ENCODE measurements at places on chromosomes 3 and 15. TPM values are rescaled to one million over a fixed set of nuclear protein-coding genes. Genes with fewer than 3 reads are reported as not detected.

DNA sequence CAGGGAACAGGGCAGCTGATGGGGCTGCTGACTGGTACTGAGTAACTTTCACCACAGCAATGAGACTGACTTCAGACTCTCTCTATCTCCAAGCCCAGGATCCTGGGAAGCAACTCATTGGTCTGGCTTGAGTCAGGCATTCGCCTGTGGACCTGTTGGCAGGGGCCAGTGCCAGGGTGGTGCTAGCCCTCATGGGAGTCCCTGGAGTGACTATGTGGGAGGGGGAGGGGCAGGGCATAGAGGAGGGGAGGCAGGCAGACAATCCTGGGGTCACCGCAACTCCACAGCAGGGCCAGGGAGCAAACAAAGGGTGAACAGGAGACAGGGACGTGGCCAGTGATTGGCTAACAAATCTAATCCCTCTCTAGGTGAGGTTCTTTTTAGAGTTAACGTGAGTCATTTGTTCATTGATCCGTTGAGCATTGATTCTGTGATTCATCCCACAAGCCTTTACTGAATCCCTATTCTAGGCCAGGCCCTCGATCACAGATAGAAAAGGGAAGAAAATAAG lies 71.8 kb downstream of the CEMIP start:
- DNase-seq: no peak

- no peak for DNase-seq
Measured at GRCh38 chr15:59591356-59591755, 20.2 kb upstream of the GCNT3 start.

- peak; percentile 34 for DNase-seq
Measured at GRCh38 chr3:18778598-18778997, 353.5 kb upstream of the SATB1 start.

DNA sequence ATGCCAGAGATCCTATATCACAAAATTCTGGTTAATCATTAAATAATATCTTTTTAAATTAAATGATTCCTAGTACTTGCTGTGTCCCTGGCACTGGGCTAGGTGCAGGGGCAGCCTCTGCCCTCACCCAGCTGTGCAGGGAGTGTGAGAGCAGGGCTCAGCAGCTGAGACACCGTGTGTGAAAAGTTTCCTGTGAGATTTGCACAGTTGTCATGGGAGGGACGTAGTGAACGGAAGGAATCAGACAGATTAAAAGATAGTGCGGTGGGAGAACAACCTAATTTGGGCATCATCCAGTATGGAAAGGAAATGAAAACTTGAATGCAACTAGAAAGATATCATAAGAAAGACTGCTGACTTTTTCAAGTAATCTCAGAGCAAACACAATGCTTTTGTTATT lies 204.1 kb downstream of the SSR3 start:
- DNase-seq: no peak

TMC3 gene
- not detected for total RNA-seq

DNA sequence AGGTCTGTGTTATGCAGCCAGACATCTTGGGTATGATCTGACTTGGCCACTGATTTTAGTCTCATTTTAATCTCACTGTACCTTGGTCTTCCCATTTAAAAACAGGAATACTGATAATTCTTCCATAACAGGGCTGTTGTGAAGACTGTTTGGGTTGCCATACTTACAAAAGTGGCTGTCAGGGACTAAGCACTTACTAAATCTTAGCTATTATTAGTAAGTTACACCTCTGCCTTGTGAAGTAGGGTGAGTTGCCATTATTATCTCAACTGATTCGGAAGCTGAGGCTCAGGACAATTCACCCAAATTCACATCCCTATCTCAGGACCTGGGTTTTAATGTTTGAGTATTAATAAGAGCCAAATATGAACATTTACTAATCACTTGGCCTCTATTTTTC lies 12.7 kb downstream of the ZNF385D start:
- DNase-seq: no peak

GRCh38 chr3:120218981-120219380 lies 66.0 kb downstream of the GPR156 start:
- no peak for DNase-seq

TMOD2 gene
- total RNA-seq: 3.7 TPM

DNA sequence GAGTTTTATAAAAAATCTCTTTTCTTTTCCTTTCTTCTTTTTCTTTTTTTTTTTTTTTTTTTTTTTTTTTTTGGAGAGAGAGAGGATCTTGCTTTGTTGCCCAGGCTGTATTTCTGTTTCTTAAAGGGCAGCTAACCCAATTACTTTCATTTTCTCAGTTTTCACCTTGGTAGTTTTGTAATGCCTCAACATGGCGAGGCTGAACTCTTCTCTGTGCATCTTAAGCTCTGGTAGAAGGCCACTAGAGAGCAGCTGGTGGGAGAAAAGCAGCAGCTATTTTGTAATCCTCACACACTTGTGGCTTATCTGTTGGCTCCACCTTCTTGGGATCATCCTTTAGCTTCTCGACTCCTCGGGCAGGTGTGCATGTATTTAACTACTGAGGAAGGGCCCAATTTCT lies 152.2 kb upstream of the MEIS2 start:
- no peak for DNase-seq

DNA sequence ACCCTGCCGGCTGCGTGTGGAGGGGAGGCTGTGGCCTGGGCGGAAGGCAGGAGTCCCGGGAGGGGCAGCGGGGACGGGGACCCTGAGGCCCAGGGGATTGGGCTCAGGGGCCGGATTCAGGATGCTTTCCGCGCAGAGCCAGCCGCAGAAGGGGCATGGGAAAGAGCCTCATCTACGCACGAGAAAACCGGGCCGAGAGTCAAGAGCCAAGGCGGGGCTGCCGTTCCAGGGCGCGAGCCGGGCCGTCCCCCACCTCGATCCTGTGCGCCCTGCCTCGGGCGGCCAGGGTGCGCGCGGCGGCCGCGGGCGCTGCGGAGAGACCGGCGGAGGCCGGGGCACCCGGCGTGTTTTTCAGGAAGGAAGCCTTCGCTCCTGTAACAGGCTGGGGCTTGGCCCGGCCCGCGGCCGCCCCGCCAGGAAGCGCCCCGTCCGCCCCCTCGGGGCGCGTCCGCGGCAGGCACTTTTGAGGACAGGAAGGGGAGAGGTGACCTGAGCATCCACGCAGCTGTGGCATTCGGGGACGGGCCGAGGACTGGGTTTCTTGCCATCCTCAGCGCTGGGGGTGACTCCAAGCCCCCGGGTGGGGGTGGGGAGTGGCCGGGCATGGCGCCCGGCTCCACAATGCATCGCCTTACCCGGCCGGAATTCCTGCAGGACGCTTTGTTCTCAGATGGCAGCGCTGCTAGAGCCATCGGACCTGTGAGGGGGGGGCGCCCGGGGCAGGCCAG lies 62.3 kb upstream of the GATA2 start:
- DNase-seq: no peak

DNA sequence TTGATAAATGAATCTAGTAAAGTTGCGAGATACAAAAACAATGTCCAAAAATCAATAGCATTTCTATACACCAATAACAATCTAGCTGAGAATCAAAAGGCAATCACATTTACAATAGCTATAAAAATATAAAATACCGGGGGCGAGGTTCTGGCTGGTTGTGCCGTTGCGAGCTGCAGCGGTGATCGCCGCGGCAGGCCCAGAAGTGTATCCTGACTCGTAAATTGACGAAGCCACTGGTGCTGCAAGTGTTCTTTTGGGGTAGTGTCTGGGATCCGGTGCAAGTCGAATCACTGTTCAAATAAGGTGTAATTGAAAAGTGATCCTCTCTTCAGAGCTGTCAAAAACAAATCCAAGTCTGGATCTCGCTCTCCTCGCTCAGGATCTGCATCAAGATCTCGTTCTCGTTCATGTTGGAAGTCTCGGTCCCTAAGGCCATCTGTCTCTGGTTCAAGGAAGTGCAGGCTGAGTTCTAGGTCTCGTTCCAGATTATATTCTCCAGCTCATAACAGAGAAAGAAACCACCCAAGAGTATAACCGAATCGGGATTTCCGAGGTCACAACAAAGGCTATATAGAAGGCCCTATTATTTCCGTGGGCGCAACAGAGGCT lies 80.1 kb upstream of the STT3B start:
- DNase-seq: no peak

- no peak for DNase-seq
Measured at GRCh38 chr3:62376906-62377877, 3.8 kb upstream of the FEZF2 start.

- no peak for DNase-seq
Measured at GRCh38 chr3:35505181-35505580, 134.1 kb upstream of the ARPP21 start.

- DNase-seq: no peak
Measured at GRCh38 chr15:86623236-86623635, 543.6 kb downstream of the AGBL1 start.

DUOXA2 gene
- not detected for total RNA-seq

GRCh38 chr3:52052831-52053306 lies 3.5 kb downstream of the DUSP7 start:
- peak; percentile 18 for DNase-seq

APBA2 gene
- 13.9 TPM for total RNA-seq

DNA sequence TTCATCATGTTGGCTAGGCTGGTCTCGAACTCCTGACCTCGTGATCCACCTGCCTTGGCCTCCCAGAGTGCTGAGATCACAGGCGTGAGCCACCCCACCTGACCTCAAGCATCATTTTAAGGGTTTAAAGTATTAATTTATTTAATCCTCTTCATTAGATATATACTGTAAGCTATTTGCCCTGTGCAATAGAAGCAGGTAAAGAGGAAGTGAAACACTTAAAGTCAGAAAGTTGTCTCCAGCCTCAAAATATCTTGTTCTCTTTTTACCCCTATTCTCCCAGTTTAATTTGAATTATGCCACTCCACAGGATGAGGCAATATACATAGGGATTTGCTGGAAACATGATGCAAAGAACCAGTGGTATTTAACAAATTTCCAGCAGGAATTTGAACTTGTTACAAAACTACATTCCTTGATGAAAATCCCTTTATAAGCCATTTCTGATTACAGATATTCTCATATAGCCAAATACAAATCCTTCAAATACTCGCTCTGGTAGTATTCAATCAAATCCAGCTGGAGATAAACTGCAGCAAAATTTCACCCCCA lies 2.0 kb downstream of the NDUFB5 start:
- DNase-seq: no peak

C3orf49 gene
- not detected for total RNA-seq

HGD gene
- 4.7 TPM for total RNA-seq

TRIM42 gene
- total RNA-seq: not detected

- DNase-seq: no peak
Measured at GRCh38 chr15:42499858-42500609, 4.6 kb downstream of the SNAP23 start.

ISG20 gene
- 257 TPM for total RNA-seq

EHD4 gene
- total RNA-seq: 57.8 TPM

DNA sequence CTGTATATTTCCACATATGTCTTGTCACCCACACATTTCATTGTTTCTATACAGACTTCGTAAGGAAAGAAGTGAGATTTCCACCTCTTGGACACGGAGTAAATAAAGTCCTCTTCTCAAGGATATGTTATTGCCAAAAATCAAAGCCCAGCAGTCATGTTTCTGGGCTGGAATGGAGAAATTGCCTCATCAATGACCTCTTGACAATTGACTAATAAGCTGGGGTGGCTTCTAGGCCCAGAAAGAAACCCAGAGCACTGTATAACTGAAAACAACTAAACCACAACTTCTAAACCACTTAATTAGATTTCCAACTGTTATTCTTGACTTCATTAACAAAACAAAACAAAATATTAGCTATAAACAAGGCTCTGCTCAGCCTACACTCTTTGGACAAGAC lies 56.4 kb upstream of the SLC24A5 start:
- no peak for DNase-seq

GRCh38 chr3:152359385-152360248 lies 90.9 kb downstream of the MBNL1 start:
- DNase-seq: no peak

GRCh38 chr15:31486506-31486905 lies 159.9 kb downstream of the KLF13 start:
- no peak for DNase-seq

DNA sequence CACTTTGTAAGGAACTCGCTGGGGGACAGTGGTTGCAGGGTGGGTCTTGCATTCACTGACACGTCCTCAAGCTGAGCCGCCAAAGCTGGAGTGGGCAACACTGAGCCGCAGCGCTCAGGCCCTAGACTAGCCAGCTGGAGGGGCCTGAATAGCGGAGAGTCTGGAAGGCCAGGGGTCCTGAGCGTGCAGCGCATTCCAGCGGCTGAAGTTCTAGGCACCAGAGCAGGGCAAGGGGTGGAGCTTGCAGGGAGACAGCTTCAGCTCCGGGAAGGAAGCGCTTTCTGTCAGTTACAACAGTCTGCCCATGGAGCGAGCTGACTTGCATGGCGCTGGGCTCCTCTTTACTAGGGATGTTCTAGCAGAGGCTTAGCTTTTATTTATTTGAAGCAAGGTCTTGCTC lies 2.7 kb downstream of the MAP6D1 start:
- no peak for DNase-seq

DNA sequence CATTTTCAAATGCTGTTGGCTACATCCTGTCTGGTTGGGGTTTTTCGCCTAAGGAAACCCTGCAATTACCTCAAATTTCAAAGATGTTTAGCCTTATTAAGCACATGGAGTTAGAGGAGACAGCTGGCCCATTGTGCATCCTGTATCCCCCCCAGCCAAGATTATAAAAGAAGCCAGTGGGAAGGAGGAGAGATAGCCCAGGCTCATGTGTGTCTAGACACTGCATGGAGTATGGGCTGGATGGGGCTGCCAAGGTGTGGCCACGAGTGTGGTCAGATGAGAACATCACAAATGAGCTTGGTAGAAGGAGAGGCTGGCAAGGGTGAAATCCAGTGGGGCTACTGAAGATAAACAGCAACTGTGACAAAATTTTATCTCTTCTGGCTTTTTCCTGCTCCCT lies 270.0 kb upstream of the TBC1D5 start:
- DNase-seq: no peak

DNA sequence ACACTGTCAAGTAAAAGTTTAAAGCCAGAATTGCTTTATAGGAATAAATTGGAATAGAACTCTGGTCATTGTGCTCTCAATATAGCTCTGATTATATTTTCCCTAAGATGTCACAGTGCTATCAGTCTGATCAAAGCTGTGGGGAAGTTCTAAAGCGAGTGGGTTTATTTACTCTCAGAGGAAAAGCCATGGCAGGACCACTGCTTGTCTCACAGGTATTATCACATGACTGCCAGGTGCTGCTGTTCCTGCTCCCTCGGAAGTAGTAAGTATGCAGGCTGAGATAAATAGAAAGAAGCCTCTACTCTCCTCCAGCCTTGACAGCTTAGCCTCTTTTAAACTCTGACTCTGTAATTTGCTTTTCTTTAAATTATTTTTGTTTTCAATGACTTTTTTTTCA lies 49.1 kb upstream of the UTS2B start:
- no peak for DNase-seq

DNA sequence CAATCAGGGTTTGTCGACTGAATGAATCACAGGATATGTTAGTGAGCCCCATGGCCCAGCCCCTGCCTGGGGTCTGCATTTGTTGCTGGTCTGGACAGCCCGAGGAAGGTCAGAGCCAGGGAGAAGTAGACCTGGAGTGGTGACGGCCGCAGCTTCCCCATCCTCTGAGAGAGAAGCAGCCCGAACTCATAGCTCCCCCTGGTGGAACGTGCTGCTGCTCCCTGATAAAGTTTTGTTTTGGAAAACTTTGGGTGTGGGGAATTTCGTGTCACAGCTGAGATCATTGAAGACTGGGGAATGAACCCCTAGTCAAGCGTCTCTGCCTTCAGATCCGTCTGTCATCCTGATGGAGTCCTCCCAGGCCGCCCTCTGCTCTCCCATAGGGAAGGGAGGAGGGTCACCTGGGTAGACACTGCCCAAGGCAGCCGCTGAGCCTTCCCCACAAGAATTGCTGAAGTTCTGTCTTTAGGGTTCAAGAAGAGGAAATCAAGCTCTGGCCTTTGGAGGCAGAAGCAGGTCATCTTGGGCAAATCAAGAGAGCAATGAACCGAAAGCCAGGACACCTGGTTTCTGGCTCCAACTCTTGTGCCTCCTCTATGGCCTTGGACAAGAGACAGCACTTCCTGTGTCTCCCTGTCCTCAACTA lies 60.5 kb downstream of the GLDN start:
- DNase-seq: no peak
